Stimulated activated CD4-positive, alpha-beta T cell treated with anti-CD3 and anti-CD28 coated beads, Interleukin-4, amount 100 ng/mL, for 4 hours (primary cell): ENCODE measurements at places on chromosomes 12 and 14.

DNA sequence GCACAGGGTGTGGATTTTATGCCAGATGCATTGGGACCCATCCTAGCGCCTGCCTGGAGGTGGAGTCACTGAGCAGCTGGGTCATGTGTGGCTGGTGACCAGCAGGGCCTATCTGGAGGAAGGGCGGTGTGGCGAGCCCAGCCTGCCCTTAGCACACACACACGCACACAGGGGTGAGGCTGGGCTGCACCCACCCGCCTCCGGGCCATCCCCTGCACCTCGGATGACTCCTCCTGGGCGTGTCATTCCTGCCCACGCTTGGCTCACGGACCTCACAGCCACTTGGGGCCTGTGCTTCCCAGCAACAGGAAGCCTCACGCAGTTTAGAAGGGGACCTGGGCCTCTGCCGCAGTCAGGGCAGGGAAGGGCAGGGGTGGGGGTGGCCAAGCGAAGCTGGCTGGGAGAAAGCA is 36.2 kb upstream of the FZD10 start:
- DNase-seq: no peak

DNA sequence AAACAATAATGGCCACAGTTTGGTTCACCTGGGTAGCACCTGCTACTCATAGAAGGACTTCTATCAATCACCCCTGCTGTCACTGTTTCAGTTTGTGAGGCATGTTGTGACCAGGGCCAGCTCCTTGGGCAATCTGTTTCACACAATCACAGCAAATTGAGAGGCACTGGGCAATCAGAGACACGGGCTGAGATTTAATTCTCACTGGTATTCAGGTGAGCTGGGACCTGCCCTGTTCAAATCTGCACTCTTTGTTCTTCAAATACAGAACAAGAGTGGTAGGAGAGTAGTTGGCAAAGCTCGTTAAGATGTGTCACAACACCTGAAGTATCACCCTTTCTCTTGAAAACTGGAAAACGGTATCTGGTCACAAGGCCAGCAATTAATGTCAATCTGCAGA is 57.8 kb upstream of the NAP1L1 start:
- DNase-seq: no peak

DNA sequence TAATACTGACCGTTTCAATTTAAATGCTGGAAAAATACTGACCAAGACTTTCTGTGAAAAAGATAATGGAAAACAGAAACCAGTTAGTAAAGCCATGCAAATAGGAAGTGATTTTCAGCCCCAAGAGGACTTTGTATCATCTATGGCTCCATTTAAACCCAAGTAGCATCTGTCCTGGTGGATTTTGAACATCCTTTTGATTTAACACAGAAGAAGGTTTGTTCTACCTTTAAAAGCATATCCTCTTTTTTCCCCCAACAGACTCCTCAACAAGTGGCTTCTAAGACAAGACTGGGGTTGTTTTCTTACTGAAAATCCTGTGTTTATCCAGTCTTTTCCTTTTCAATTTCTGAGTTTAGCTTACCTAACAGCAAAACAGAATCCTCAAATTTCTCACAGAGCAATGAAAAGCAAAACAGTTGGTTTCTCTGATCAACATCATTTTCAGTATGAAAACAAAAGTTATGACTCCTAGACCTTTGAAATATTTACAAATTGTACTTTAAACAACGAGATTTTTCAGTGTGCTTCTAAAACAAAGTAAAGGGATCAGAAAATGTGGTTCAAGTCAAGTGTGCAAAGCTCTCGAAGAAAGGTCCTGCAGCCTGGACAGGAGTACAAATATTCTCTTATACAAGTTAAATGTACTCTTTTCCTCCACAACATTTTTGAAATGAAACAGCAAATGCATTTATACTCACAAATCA is 2.9 kb downstream of the PHLDA1 start:
- no peak for DNase-seq

DNA sequence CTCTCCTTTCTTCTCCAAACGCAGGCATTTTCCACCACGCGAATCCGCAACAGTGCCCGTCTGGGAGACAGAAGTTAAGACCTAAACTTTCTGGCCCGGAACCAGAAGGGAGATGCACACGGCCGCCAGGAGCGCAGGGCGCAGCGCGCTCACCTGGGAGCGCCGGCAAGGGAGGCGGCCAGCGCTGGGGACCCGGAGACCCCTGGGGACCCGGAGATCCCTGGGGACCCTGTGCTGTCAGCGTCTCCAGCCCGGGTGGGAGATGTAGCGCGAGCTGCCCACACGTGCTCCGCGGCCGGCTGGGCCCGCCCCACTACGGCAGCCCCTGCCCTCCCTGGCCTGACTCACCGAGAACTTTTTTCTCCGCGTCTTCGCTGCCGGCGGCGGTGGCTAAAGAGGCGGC is 620 bp downstream of the YBX3 start:
- DNase-seq: peak; percentile 64

- no peak for DNase-seq
Measured at GRCh38 chr14:36667679-36668078, 6.0 kb downstream of the PAX9 start.

- DNase-seq: no peak
Measured at GRCh38 chr12:94305130-94305957, 154.3 kb downstream of the CEP83 start.

DNA sequence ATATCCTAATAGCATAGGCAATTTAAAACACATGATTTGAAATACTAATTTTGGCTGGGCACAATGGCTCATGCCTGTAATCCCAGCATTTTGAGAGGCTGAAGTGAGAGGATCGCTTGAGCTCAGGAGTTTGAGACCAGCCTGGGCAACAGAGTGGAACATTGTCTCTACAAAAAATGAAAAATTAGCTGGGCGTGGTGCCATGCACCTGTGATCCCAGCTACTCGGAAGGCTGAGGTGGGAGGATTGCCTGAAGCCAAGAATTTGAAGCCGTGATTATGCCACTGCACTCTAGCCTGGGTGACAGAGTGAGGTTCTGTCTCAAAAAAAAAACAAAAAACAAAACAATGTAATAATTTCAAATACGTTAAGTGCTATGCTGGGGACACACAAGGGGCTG is 83.3 kb downstream of the SSPN start:
- no peak for DNase-seq

DNA sequence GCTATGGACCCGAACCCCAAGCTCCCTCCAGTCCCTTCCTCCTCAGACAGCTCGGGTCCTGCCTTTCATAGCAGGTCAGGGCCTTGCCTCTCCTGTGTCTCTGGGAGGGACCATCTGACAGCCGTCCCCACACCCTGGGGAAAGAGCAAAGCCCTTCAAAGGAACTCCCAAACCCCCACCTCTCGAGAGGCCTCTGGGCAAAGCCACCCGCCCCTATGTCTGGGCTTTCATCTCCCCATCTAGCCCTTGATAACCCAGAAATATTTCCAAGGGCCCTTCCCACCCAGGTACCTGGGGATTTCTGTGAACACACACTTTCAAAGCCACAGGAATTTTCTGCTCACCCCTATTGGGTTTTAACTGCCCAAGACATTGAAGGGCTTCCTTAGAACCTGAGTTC is 32.1 kb downstream of the SNRNP35 start:
- no peak for DNase-seq

DNA sequence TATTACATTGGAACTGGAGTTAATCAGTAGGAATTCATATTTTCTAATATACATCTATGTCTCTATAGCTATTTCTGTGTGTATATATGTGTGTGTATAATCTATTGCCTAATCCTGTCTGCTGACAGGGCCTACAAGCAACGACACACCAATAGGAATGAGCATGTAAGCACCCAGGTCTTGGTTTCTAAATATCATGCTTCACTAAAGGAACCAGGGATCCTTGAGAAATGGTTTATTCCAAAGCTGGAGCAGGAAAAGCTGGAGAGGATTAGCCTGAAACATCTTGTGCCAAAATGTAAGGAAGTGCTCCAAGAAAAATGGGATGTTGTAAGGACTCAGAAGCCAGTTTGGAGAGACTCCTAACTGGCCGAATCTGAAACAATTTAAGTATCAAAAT is 29.3 kb upstream of the LGALS3 start:
- no peak for DNase-seq

GRCh38 chr14:100777818-100778525 is 47.9 kb upstream of the MEG3 start:
- no peak for DNase-seq

- DNase-seq: no peak
Measured at GRCh38 chr12:50142993-50143392, 24.2 kb downstream of the CERS5 start.

- no peak for DNase-seq
Measured at GRCh38 chr14:92439537-92440344, 73.8 kb upstream of the RIN3 start.

DNA sequence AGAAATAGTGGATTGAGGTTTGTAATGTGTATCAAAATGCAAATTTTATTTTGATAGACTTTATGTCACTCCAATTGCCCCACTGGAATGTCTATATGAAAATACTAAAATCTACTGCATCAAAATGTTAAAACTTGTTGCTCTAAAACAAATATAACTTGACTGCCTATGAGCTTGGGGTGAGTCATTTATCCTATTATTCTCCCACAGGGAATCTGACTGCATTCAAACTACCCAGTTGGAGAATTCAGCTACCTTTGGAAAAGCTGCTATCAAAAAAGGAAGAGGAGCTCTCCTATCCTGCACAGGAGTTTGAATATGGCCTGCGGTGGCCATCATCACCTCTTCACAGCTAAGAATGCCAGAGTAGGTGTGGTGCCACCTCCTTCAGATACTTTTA is 173.1 kb downstream of the KLHL28 start:
- DNase-seq: no peak

- DNase-seq: no peak
Measured at GRCh38 chr12:21509768-21510167, 8.2 kb downstream of the GOLT1B start.

- no peak for DNase-seq
Measured at GRCh38 chr12:29191267-29191850, 42.3 kb downstream of the FAR2 start.

GRCh38 chr12:31007153-31007495 is 66.5 kb upstream of the DDX11 start:
- no peak for DNase-seq

DNA sequence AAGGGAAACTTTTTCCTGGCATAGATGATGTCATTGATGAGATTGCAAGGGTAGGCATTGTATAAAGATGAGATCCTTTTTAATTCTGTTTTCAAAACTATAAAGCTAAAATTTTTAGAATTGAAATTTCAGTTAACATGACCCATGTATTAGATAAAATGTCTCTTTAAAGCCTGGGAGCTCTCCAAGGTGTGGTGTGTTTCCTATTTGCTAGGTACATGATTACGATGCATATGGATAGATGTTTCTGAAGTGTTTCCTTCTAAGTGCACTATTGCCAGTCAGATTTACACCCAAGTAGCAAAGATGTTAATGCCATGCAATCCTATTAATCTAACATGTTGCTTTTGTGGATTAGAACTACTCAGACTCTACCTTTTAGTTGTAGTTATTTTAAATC is 834.7 kb downstream of the DIO2 start:
- DNase-seq: no peak

DNA sequence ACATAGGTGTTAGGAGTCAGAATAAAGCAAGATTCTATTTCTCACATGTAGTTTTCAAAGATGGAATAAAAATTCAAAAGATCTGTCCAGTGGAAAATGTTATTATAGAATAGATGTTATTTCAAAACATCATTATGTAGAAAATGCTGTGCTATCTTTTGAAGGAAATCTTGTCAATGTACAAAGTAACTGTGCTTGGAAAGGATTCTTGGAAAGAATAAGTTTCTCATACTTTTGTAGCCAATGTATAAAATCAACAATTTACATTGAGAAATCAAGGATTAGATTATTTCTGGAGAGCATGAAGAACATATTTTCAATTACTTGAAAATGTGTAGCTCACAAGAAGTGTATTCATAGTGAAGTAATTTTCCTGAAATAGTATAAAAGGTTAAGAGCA is 532.5 kb upstream of the MGAT4C start:
- DNase-seq: no peak

DNA sequence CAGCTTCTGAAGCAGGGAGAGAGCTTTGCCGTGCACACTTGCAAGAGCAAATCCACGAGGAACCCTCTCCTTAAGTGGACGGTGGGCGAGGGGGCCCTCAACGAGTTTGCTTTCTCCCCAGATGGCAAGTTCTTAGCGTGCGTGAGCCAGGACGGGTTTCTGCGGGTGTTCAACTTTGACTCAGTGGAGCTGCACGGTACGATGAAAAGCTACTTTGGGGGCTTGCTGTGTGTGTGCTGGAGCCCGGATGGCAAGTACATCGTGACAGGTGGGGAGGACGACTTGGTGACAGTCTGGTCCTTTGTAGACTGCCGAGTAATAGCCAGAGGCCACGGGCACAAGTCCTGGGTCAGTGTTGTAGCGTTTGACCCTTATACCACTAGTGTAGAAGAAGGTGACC is 69.0 kb downstream of the WDR20 start:
- DNase-seq: no peak

DNA sequence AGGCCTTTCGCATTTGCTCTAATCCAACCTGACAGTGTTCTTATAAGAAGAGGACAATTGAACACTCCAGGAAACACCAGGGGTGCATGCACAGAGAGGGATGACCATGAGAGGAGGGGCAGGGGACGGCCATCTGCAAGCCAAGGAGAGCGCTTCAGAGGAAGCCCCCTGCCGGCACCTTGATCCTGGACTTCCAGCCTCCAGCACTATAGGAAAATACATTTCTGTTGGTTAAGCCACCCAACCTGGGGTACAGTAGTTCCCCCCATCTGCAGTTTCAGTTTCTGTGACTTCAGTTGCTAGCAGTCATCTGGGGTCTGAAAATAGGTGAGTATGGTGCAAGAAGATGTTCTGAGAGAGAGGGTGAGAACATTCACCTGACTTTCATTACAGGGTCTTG is 64.7 kb downstream of the CLMN start:
- DNase-seq: no peak

DNA sequence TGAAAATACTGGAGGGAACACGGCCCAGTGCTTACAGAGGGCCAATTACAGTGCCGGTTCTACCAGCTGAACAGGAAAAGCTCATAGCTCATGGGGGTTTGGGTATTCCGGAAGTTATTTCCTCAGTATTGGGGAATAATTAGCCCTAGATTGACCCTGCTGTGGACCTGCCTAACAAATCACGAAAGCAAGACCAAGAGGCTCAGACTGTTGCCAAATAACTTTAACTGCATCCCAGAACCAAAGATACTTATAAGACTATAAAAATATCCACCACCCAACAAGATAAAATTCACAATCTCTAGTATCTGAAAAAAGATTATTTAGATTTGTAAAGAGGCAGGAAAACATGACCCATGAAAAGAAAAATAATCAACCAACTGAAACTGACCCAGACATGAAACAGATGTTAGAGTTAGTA is 8.0 kb upstream of the OR5AU1 start:
- DNase-seq: no peak

GRCh38 chr12:98001430-98001829 is 514.0 kb upstream of the TMPO start:
- no peak for DNase-seq

DNA sequence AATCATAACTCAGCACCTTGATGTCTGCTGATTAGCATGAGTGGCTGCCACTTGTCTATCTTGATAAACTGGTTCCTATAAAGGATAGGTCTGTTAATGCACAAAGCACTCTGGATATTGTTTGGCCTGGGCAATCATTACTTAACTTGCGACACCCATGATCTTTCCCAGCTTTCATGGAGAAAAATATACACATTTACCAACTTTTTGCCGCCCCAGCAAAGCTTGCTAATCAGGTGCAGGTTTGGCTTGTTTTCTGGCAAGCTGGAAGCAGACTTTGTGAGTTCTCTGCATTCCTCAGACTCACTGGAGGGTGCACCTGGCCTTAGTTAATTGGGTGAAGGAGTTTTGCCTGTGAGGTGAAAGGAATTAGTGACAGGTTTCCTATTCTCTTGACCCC is 1126.4 kb upstream of the FLRT2 start:
- DNase-seq: no peak

- DNase-seq: no peak
Measured at GRCh38 chr14:104283197-104284106, 145.1 kb downstream of the KIF26A start.
